ENCODE measurements at places on chromosomes 3 and 15. TPM values are rescaled to one million over a fixed set of nuclear protein-coding genes. Genes with fewer than 3 reads are reported as not detected.

GRCh38 chr3:38578551-38578950, 70.9 kb downstream of the SCN5A start:
- no peaks in the 10 kb centered on the region for H3K36me3 ChIP-seq
- no peak overlapping the region for H3K4me3 ChIP-seq
- no peak for DNase-seq
- H3K27me3 ChIP-seq = no peaks in the 10 kb centered on the region
- no peaks in the 10 kb centered on the region for H3K4me1 ChIP-seq
- no peak overlapping the region for H3K27ac ChIP-seq

DNA sequence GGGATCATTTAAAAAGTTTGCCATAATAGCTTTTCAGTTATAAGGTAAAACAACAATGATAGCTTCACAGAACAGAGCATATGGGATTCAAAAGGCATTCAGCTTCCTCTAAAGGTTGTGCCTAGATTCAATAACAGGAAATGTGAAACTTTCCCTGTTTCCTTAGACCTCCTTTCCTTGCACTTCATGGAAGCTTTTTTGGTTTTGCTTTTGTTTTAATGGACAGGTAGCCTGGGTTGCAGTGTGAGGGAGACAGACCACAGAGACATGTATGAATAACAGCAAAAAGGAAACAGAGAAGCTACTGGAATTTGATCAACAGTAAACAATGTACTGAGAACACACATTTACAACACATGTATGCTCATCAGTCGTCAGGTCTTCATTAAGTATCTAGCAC, 2.3 kb upstream of the TNFAIP8L3 start:
- H3K36me3 ChIP-seq = no peaks in the 10 kb centered on the region
- H3K4me1 ChIP-seq = peaks cover 18% of the 10 kb centered on the region
- peaks cover 87% of the 10 kb centered on the region for H3K27me3 ChIP-seq
- H3K27ac ChIP-seq = no peak overlapping the region
- no peak overlapping the region for H3K4me3 ChIP-seq

- H3K4me3 ChIP-seq = no peak overlapping the region
- H3K27me3 ChIP-seq = peaks cover 28% of the 10 kb centered on the region
- H3K36me3 ChIP-seq = no peaks in the 10 kb centered on the region
- no peak for DNase-seq
Measured at GRCh38 chr3:107272471-107272870, 104.8 kb upstream of the CCDC54 start.

GRCh38 chr3:152650177-152650576, 184.8 kb upstream of the P2RY1 start:
- no peaks in the 10 kb centered on the region for H3K36me3 ChIP-seq
- H3K4me3 ChIP-seq = no peak overlapping the region
- no peak overlapping the region for H3K27ac ChIP-seq
- no peaks in the 10 kb centered on the region for H3K4me1 ChIP-seq
- no peak for DNase-seq
- H3K27me3 ChIP-seq = no peaks in the 10 kb centered on the region

- no peak overlapping the region for H3K4me3 ChIP-seq
- H3K36me3 ChIP-seq = no peaks in the 10 kb centered on the region
- DNase-seq = no peak
- no peak overlapping the region for H3K27ac ChIP-seq
- H3K27me3 ChIP-seq = no peaks in the 10 kb centered on the region
- no peaks in the 10 kb centered on the region for H3K4me1 ChIP-seq
Measured at GRCh38 chr3:110165753-110166152, 828.4 kb upstream of the DPPA4 start.

DNA sequence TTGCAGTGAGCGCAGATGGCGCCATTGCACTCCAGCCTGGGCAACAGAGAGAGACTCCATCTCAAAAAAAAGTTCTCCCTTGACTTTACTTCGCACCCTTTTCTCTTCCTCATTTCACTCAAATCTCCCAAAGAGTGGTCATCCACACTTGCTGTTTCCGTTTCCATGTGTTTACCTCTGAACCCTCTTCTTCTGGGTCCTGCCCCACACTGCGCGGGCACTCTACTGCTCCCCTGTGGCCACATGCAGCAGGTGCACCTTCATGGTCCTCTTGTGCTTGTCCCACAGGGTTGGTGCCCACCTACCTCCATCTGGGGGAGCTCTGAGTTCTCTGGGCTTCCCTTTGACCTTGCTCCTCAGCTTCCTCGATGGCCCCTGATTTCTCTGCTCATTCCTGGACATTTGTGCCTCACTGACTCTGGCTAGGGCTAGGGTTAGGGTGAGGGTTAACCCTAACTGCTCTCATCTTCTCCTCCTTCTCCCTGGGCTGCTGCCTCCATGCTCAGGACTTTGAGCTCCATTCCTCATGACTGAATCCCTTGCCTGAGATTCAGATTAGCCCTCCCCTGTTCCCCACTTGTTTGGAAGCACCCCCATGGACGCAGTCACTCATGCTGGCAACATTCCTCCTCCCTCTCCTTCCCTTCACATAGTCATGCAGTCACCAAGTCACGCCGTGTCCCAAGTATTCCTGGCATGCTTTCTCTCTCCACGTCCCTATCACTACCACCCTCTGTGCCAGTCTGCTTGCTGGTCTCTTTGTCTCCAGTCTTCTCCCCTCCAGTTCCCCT, 26.6 kb upstream of the KY start:
- H3K27me3 ChIP-seq = peaks cover 3% of the 10 kb centered on the region
- peaks cover 4% of the 10 kb centered on the region for H3K36me3 ChIP-seq
- H3K4me3 ChIP-seq = no peak overlapping the region
- peak; percentile 8 for DNase-seq
- H3K27ac ChIP-seq = no peak overlapping the region
- H3K4me1 ChIP-seq = no peaks in the 10 kb centered on the region

ATG3 gene
- total RNA-seq = 76.8 TPM

TMEM108 gene
- total RNA-seq = not detected

XCR1 gene
- total RNA-seq = not detected
